HFF-Myc (cell line): ENCODE measurements at places on chromosomes 11 and 22.

DNA sequence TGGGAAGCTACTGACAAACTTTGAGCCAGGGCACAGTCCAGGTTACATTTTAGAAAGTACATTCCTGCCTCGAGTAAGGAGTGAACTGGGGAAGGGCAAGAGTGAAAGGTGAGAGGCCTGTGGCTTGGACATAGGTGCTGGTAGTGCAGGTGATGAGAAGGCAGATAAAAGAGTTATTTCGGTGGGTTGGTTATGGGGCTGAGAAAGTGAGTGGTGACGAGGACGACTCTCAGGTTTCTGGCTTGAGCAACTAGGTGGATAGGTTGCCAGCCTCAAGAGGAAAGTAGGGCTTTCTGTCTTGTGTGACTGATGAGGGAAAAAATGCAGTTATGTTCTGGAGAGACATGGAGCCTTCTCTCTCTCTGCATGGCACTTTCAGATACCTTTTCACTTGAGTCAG, 3.7 kb downstream of the POLR2F start:
- DNase-seq, result no peak

DNA sequence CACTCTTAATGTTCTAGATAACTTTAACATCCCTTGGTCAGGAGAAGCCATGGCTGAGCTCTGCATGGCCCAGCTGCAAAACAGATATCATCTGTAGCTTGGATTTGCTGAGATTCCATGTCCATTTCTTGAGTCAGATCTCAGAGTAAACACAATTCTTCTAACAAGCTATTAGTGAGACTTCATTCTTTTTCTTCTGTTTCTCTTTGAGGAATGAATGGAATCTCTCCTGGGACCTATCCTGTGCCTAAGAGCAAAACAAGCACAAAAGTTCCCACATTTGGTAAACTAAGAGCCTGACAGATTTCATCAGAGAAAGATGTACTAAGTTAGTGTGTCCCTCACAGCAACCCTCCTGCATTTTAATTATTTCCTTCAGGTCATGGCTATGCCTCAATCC, 142.8 kb downstream of the MAML2 start:
- DNase-seq, result no peak

DNA sequence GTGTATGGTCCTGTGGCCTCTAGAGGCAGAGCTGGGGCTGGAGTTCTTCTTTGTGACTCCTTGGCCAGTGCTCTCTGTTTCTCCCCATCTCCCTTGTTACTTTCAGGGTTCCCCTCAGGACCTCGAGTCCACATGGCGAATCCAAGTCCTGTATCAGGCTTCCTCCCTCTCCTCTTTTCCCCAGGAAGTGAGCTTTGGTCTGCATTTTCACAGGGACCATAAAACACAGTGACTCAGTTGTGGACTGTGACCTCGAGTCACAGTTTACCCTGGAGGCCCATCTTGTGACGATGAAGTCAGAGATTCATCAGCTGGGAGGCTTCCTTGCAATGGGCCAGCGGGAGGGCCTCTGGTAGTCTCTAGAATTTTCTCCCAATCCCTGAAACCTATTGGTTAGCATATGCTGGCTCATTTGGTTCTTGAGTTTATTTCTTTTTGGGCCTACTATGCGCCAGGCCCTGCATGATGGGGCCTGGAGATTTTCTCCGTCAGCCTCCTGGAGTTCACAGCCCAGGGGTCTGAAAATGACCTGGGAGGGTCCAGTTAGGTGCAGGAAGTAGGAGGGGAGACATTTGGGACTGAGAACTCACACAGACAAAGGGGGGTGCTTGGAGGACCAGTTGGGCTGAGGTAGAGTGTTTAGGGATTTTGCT, 100.8 kb downstream of the KIAA1671 start:
- DNase-seq, result no peak

- DNase-seq, result peak; percentile 5
Measured at GRCh38 chr11:67698247-67698646, 23.8 kb upstream of the ALDH3B2 start.

- no peak for DNase-seq
Measured at GRCh38 chr11:57434640-57435546, 8.0 kb upstream of the SLC43A3 start.
